ENCODE measurements at places on chromosomes 7 and 10.

GRCh38 chr10:30840395-30841050, 191.1 kb downstream of the ZNF438 start:
- no peak for DNase-seq

DNA sequence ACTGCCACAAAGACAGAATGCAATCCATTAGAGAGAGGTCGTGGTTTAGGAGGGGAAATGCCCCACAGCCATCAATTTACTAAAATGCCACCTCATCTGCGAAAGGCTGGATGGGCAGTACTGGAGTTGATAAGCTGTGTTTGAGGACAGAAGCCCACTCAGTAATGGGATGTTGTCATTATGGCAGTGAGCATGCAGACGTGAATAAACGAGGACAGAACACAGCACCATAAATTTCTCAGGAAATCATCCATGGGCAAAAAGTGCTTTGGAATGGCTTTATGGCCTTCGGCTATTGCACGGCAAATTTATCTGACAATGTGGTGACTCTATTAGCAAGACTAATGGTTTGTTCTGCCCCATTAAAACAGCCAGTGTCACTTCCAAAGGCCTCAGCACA, 15.9 kb upstream of the C10orf53 start:
- no peak for DNase-seq

GRCh38 chr10:63504145-63504881, 16.9 kb upstream of the REEP3 start:
- peak; percentile 18 for DNase-seq

GRCh38 chr7:103879411-103879810, 110.0 kb downstream of the RELN start:
- peak; percentile 11 for DNase-seq

DNA sequence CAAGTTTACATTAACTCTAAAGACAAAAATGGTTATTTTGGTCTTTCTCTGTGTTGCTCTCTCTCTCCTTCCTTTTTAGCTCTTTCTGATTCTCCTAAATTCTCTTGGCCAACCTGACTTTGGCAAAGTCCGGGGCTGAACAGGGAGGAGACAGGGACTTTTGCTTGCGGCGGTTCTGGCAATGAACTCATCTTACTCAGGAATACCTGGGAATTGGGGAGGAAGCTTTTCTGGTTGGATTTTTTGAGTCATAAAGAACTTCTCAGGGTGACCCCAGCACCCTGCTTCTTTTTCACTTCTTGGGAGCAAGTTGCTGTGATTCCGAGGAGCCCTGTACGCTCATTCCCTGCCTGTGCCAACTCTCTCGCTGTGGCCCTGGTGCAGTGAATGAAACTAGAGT, 16.0 kb downstream of the GATA3 start:
- no peak for DNase-seq

DNA sequence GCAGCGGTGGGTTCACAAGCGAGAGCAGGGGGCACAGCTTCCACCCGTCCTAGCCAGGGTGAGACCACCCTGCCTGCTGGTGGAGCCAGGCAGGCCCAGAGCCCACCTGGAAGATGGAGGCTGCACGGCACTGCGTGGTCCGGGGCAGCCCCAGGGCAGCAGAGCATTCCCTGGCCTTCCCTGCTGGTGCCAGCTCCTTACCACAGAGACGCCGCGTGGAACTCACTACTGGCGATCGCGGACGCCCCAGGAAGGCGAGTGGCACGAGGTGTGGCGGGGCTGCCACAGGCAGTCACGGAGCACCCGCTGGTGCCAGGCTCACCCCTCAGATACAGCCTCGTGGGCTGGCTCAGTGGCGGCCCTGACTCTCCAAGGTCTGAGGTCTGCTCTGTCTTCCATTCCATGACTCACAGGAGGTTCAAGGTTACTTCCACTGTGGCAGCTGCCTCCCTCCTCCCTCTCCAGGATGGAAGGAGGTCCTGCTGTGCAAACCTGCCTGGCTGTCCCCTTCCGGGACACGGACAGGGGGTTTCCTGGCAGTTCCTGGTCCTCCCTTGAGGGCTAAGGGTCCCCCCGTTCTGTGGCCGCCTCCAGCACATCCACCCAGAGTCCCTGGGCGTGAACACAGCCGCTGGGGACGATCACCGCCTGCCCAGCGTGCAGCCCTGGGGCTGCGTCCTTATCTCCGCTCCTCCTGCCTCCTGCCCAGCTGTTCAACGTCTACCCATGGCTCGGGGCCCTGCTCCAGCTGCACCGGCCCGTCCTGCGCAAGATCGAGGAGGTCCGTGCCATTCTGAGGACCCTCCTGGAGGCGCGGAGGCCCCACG, 3.1 kb downstream of the CYP2W1 start:
- no peak for DNase-seq

DNA sequence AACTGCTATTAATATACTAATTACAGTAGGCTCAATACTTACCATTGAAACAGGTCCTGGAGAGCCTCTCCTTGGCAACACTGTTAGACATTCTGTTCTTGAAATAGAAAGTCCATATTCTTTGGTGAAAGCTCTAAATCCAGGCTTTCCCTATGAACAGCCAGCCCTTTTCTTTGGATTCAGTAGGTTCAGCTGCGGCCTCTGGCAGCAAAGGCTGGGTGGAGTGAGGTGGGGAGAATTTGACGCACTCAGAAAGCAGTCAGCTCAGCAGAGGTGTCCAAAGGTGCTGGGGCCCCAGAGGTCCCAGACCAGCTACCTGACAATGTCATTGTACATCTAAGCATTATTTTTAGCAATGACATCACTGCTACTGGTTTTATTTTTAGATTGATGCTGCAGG, 146.1 kb downstream of the GRK5 start:
- no peak for DNase-seq
